ENCODE measurements at places on chromosomes 11 and 22.

DNA sequence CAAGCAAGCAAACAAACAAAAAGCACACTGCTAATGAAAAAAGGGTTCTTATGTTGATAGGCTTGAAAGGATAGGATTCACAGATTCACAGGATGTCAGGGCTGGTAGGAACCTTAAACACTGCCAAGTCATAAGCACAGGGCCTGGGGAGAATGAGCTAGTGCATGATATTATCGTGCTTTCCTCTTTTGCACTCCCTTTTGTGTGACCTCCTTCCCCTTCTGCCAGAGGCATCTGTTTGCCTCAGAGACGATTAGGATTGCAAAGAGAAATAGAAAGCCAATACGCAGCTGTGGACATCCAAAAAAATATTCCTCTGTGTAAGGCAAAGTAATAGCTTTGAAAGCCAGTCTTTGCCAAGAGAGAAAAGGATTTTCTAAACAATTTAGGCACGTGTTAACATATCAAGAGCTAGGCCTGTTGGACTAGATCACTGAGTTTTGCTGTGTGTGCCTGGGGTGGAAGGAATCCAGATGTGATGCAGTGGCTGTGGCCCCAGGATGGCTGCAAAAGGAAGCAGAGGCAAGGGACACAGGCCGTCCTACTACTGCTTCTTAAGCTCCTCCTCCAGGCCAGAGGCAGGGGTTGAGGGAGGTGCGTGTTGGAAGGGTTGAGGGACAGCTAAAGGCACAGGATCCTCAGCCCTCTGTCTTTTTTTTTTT lies 30.6 kb downstream of the MCHR1 start:
- DNase-seq: no peak

DNA sequence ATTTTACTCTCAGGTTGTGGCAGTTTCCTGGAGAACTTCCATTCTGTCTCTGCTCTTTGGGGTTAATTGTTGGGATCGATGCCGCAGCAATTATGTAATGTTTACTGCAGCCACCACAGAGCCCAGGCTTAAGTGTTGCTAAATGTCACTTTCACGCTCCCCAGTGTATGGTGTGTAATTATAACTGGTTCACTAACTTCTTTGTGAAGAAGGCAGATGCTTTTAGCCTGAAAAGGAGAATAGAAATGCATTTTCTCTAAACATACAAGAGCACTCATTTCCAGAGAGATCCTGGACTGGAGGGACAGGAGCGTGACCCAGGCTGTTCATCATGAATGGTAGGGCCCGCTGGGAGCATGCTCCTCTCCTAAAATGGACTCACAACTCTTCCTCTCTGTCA lies 132.2 kb upstream of the PLET1 start:
- no peak for DNase-seq

GRCh38 chr11:66612458-66612857 lies 4.0 kb upstream of the RBM14 start:
- DNase-seq: no peak

- no peak for DNase-seq
These were observed 109.8 kb downstream of the ATXN10 start for GRCh38 chr22:45781459-45781858.

DNA sequence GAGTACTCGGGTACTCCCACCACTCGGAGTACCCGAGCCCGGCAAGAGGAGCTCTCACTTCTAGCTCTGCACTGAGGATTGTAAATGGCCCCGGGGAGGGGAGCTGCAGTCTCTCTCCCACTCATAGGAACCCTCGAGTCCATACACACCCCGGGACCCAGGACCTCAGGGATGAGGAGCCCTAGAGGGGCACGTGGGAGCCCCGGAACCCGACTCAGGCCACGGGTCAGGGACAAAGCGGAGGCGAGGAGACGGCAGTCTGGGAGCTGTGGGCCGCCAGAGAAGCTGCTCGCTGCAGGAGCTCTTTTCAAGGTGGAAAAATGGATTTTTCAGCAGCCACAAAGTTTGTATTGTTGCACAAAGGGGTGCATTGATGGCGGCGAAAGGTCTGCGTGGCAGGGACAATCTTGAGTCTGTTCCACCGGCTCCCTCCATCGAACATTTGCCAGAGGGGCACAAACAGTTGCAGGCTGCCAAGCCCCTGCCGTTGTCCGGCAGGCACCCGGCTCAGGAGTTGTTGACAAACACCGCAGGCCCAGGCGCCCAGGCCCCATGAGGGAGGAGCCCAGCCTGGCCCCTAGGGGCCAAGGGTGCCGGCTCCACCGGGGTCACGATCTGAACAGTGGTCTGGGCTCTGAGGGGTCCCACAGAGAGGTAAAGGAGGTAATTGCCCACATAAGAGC lies 5.7 kb upstream of the FLI1 start:
- no peak for DNase-seq

- no peak for DNase-seq
These were observed 49.0 kb downstream of the RPUSD4 start for GRCh38 chr11:126162306-126163030.

DNA sequence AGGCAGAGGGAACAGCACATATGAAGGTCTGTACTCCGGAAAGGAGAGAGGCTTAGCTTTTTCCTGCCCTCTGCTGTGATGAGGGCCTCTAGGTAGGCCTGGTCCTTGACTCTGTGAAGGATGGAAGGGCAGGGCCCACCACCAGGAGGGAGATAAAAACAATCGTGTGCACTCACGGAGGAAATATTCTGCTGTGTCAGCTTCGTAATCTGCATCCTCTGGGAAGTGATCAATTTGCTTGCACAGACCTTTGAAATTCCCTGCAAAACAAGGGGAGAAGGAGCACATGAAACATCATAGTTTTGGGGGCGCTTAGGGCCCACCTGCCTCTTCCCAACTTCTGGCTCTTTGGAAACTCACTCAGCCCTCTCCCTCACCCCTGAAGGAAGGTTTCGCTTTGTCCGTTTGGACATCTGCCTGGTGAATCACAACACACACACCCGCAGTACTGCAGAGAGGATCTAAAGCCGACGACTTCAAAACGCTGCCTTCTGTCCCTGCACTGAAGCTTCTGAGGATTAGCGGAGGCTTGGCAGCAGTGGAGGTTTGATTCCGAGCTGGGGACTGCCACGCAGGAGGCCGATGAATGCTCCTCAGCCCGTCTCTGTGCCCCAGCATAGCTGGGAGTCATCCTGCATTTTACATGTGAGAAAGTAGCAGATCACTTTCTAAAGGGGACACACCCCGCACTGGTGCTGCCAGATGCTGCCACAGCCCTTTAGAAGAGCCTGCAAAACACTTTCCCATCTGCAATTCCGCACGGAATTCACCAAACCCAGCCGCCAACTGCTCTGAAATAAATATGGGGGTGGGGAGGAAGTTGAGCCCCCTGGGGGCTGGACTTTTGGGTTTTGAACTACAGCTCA lies 58.6 kb upstream of the EIF3D start:
- DNase-seq: no peak

DNA sequence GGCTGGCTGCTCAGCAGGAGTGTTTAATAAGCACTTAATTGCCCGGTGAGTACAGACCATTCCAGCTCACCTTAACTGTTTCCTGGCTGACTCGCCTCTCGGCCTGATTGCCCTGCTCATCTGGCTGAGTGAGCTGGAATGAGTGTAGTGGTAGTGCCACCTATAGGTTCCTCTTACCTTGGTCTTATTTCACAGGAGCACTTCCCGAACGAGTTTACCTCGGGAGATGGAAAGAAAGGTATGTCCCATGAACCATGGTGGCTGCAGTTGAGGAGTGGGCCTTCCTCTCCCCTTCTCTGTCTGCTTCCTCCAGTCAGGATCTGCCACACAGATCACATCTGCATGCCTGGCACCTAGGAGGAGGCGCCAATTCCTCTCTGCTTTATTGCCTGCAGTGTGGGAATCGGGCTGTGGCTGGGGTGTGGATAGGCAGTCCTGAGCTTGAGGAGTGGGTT lies 26.7 kb downstream of the UPB1 start:
- no peak for DNase-seq

DNA sequence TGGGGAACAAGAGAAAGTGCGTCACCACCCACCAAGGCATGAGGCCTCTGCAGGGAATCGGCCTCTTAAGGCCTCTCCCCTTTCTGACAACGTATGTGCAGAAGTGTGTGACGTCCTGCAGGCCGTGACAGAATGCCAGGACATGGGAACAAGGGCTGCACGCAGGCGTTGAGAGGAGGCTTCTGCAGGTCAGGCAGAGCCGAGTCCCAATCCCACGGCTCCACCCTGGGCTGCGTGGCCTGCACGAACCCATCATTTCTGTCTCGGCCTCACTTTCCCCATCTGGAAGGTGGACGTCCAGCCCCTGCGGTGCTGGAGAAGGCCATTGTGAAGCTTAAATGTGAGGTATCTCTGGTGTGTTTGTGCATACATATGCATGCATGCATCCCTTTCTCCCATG lies 61.8 kb downstream of the SHANK2 start:
- no peak for DNase-seq

GRCh38 chr11:76835928-76836612 lies 24.6 kb upstream of the ACER3 start:
- no peak for DNase-seq

GRCh38 chr22:48135592-48135991 lies 1373.1 kb downstream of the TBC1D22A start:
- DNase-seq: no peak

DNA sequence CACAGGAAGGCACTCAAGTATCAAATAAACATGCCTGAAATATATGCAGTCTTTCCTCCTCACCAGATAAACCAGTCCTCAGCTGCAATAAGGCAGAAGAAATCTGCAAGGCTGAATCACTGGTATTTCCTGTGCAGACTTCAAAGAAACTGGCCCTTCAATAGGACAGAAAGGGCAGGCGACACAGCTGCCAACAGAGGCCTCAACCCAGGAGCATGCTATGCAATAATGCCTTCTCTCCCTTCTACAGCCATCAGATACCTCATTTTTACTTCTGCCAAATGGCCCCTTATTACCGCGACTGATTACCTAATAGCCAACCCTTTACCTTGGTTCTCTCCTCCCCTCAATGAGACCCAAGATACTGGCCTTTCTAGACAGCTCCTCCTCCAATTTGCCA lies 8.0 kb downstream of the NUMA1 start:
- no peak for DNase-seq

DNA sequence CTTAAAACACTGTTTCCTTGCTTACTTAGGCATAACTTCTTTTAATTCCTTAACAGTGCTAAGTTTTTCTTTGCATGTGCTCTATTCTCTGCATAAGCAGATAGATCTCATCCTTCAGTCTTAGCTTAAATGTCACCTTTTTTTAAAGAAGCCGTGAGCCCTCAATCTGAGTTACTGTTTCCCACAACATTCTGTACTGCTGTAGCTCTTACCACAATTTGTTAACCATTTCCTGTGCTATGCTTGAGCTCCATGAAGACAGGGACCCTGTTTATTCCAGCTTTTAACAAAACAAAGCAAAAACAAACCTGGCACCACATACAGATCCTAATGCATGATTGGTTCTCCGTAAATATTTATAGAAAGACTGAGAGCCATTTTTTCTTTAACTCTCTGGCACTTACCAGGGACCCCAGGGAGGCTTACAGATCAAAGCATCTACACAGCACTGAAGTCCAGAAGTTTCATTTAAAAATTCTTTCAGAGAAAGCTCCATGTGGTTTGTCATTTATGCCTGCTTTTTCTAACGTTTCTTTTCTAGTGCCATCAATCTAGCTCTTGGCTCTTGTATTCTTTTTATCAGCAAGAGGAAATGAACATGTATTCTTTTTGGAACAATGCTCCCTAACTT lies 74.9 kb downstream of the DYNC2H1 start:
- no peak for DNase-seq

GRCh38 chr11:111417766-111418435 lies 38.8 kb upstream of the POU2AF1 start:
- no peak for DNase-seq

- no peak for DNase-seq
These were observed 67.5 kb downstream of the NFAM1 start for GRCh38 chr22:42364604-42365110.

DNA sequence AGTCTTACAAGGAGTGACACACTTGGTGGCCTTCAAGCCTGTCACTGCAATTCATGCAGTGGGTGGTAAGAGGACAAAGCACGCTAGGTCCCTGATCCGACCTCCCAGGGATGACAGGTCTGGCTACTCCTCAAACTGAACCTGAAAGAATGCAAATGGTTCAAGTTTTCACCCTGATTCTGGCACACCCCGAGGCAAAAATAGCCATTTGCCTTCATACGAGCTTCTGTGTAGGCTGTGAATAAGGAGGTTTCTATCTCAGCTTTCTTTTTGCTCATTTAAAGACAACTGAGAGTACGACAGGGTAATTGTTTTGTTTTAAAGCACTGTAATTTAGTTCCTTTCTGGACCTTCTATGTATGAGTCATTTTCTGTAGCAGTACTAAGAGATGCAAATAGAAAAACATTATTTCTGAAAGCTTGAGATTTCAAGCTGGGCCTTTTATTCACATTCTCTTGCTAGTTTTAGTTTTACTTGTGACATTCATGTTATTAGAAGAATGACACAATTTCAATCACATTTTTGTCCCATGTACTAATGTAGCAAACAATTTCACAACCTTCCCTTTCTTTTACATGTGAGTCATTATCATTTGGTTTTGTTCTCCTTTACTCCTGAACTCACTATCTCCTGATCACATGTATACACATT lies 56.6 kb upstream of the FDX1 start:
- no peak for DNase-seq

DNA sequence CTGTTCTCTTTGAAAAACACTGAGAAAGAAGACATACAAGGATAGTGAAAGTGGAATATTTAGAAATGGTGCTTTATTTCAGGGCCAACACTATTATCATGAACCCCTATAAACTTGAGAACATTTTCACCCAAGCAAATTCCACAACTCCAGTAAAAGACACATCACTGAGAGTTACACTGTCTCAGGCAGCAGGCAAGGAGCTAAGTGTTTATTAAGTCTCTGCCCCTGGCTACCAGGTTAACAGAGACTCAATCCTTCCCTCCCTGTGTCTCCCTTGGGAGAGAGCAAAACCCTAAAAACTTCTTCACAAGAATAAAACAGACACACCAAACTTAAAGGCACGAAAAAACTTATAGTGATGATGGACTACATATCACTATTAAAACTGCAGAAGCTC lies 18.5 kb downstream of the MPPED2 start:
- DNase-seq: no peak

DNA sequence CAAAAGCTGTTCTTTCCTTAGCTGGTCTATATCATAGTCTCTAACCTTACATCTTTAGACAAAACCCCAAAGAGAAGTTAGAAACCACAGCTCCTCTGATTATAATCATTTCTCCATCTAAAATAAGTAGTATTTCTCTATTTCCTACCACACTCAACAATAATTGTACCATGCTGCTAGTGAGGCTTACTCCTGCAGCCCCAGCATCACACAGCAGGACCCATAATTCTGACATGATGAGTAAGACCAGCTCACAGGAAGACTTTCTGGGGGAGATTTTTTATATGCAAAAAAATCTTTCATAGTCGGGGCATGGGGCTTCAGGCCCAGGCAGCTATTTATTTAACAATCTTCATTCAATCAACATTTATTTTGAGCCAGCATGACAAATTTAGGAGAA lies 441.6 kb downstream of the DYNC2H1 start:
- no peak for DNase-seq

All from stimulated activated CD8-positive, alpha-beta memory T cell treated with anti-CD3 and anti-CD28 coated beads, Interleukin-4, amount 100 ng/mL, for 4 hours (primary cell).